ENCODE measurements at places on chromosomes 2 and 18. TPM values are rescaled to one million over a fixed set of nuclear protein-coding genes. Genes with fewer than 3 reads are reported as not detected.
A peak's percentile ranks its signal among the peaks of the same experiment; 100 is the strongest.

GRCh38 chr2:47094511-47095142 lies 60.5 kb downstream of the STPG4 start:
- H3K27ac ChIP-seq: no peak overlapping the region
- DNase-seq: no peak
- no peaks in the 10 kb centered on the region for H3K27me3 ChIP-seq
- no peaks in the 10 kb centered on the region for H3K36me3 ChIP-seq
- H3K4me3 ChIP-seq: no peak overlapping the region

DNA sequence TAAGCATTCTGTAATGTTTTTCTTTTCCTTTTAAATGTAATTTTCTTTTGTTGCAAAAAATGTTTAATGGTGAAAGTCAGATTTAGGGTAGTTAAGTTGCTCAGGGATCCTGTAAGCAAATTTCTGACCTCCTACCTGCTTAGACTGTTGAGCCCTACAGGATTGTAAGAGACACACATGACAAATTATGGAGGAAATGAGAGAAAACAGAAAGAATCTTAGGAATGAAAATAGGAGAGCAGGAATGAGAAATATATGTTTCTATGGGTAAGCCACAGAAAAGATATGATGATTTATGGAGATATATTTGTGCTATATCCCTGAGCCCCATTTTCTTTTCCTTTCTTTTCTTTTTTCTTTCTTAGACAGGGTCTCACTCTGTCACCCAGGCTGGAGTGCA lies 28.3 kb downstream of the CYBRD1 start:
- no peak for DNase-seq
- no peak overlapping the region for H3K27ac ChIP-seq
- H3K4me1 ChIP-seq: no peaks in the 10 kb centered on the region

GRCh38 chr2:182088681-182089320 lies 103.1 kb downstream of the PPP1R1C start:
- no peaks in the 10 kb centered on the region for H3K27me3 ChIP-seq
- no peaks in the 10 kb centered on the region for H3K4me1 ChIP-seq
- no peaks in the 10 kb centered on the region for H3K36me3 ChIP-seq
- DNase-seq: no peak

The FECH gene
- total RNA-seq: 62.7 TPM

The GNLY gene
- total RNA-seq: 1.4 TPM

GRCh38 chr2:28689771-28690170 lies 61.9 kb upstream of the PPP1CB start:
- H3K27me3 ChIP-seq: no peaks in the 10 kb centered on the region
- no peaks in the 10 kb centered on the region for H3K36me3 ChIP-seq
- no peak overlapping the region for H3K4me3 ChIP-seq
- no peak for DNase-seq

- no peaks in the 10 kb centered on the region for H3K36me3 ChIP-seq
- H3K4me3 ChIP-seq: no peak overlapping the region
- no peaks in the 10 kb centered on the region for H3K27me3 ChIP-seq
- H3K4me1 ChIP-seq: no peaks in the 10 kb centered on the region
- no peak overlapping the region for H3K27ac ChIP-seq
These were observed 469.8 kb upstream of the ZEB2 start for GRCh38 chr2:144989579-144990270.

DNA sequence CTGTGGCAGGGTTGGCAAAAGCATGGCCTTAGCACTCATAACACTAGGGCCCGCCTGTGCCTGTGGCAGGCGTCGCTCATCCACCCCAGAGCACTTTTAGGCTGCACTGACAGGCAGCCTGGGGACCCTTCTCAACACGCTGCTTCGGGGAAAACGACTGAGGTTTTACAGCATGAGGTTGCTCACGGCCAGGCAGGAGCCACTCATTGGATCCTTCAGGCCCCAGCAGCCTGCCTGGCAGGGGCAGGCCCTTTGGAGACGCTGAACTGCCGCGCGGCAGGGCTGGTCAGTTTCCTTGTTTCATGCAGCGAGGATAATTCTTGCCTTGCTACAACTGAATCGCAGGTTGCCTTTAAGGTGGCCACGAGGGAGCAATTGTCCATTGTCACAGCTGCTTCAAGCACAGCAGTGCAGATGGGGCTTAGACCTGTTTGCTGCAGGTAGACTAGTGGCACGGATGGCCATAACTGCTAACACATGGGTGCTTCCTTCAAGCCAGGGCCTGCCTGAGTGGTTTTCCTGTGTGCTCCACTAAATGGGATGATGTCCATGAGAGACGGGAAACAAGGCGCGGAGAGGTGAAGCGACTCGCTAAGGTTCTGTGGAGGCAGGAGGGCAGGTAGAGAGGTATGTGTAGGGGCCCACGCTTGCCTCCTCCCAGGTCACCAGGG lies 49.9 kb upstream of the HS6ST1 start:
- no peak overlapping the region for H3K4me3 ChIP-seq
- DNase-seq: no peak
- no peaks in the 10 kb centered on the region for H3K27me3 ChIP-seq
- no peaks in the 10 kb centered on the region for H3K4me1 ChIP-seq
- no peaks in the 10 kb centered on the region for H3K36me3 ChIP-seq

DNA sequence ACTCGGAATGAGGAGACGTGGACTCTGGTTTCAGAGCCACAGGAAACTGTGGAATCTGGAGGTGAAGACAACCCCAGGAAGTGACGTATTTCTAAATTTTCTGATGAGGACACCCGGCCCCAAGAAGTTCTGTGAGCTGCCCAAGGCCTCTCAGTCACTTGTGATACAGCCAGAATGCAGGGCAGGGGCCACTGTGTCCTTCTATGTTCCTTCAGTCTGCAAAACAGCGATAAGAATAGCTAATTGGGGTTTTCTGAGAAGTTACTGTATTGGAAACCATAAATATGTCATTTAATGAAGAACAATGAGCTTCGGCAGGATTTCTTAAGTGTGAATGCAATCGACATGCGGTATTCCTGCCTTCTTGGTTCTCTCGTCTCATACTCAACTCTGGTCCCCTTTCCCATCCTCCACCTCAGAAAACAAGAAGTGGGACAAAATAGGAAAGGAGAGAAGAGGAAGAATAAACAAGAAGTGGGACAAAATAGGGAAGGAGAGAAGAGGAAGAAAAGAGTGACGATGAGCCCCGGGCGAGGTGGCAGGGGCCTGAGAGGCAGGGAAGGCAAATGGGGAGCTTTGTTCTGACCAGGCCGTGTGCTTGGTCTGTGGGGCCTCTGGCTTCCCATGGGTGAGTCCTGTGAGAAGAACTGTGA lies 282.0 kb upstream of the REV1 start:
- no peak overlapping the region for H3K4me3 ChIP-seq
- DNase-seq: no peak
- no peaks in the 10 kb centered on the region for H3K27me3 ChIP-seq
- no peak overlapping the region for H3K27ac ChIP-seq
- no peaks in the 10 kb centered on the region for H3K36me3 ChIP-seq
- H3K4me1 ChIP-seq: peaks cover under 1% of the 10 kb centered on the region

DNA sequence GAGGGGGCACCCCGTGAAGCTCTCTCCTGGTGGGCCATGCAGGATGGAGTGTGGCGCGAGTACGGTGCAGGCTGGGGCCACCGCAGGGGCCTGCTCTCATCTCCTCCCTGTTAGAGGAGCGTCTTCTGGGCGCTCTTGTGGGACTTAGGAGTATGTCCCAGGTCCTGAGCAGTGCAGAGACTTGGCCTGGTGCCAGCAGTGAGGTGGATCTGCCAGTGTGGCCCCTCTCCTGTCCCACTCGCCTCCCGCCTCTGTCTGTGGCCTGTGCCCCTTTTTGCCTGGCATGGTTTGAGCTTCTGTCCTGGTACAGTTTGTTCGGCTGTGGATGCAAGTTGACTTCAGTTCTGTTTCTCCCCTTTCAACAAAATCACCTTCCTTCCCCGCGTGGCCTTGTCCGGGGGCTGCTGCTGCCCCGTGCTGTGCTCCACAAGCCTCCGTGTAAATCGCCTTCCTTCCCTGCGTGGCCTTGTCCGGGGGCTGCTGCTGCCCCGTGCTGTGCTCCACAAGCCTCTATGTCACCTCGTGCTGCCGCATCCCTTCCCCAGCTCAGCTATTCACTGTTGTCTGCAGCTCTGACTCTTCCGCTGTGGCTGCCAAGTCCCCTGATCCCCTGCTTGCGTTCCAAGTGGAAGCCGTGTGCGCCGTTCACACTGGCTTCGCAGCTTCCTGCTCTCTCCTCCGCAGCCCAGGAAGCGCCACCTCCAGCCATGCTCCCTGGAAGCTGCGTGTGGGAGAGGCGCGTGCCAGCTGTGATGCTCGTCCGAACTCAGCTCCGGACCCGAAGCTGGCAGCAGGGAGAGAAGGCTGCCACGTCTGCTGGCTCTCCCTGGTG lies 13.7 kb downstream of the LDLRAD4 start:
- DNase-seq: peak; percentile 73
- peaks cover 45% of the 10 kb centered on the region for H3K4me1 ChIP-seq
- peak overlapping the region; percentile 66 for H3K27ac ChIP-seq
- no peaks in the 10 kb centered on the region for H3K36me3 ChIP-seq
- H3K27me3 ChIP-seq: no peaks in the 10 kb centered on the region
